Bone marrow (tissue), 2 donors: ENCODE measurements at places on chromosomes 6 and 20.

- no peak for DNase-seq
Observed at GRCh38 chr6:115969207-115969929, 91.3 kb downstream of the FRK start.

- DNase-seq, result no peak
Observed at GRCh38 chr6:21634582-21634981, 41.0 kb downstream of the SOX4 start.

- no peak for DNase-seq
Observed at GRCh38 chr6:52136934-52137467, 49.2 kb upstream of the IL17A start.

DNA sequence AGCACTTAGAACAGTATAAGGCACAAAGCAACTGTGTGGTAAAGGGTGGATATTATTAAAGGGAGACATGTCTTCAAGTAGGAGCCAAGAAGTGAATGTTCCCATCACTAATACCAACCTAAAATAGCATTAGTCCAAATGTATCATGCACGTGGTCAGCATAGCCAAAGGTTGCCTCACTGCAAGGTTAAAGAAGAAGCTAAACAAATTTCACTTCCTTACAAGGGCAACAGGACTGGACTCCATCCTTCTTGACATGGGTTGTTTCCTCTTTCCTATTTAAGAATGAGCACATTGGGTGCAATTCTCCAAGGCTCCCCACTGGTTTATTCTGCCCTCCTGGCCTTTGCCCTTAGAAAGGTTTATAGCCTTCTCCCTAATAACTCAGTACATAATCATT is 186.7 kb downstream of the PHACTR1 start:
- DNase-seq, result no peak

DNA sequence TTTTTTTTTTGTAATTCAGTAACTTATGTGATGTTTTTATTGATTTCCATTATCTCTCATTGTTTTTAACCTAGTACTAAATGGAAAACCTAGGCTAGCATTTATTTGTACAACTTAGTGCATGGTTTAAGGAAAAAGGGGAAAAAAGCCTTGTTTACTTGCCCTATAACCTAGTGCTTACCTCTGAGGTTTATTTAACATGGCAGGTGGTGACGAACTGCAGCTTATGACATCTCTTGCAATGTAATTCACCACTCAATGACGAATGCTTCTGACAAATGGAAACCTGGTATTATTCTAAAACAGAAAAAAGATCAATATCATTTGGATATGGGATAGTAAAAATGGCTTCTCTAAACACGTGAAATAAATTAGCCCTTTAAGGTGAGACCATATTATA is 618.6 kb upstream of the FLRT3 start:
- DNase-seq, result no peak

GRCh38 chr6:81820980-81821379 is 68.5 kb upstream of the TENT5A start:
- no peak for DNase-seq
